Stimulated activated CD4-positive, alpha-beta T cell treated with anti-CD3 and anti-CD28 coated beads, Interleukin-1b, Interleukin-23, amount 100 ng/mL, for 24 hours (primary cell): ENCODE measurements at places on chromosomes 1 and 21.

DNA sequence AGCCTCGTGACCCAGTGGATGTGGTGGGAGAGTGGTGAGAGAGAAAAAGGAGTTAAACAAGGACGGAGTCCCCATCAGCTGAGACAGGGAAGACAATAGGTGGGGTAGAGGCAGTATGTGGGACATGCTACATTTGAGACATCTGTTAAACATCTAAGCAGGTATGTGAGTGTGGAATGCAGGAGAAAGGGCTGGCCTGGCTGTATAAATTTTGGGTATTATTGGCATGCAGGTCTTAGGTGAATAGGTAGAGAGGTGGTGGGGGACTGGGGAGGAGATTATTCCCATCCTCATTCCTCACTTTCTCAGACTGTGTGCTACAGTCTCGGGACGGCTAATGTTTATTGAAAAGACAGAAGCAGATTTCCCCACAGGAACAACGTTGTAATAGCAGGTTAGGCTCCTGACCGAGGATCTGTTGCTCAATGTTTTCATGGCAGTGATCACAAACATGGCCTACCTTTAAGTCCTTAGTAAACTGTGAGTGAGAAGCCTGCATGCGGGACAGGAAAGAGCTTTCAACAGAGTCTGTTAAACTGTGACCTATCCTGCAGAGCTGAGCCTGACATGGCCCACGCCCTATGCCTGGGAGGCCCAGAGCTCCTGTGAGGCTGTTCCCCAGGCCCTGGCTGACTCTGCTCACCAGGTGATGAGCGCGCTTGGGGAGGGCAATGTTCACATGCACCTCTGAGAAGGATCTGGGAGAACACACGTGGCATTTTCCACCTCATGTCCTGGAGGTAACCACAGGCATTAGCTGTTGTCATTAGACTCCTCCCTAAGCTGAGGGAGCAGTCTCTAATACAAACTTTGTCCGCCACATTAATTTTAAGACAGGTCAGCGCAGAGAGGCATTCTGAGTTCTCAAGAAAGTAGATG, 16.5 kb downstream of the VSIG8 start:
- no peak for DNase-seq

GRCh38 chr1:109910123-109910962, at the start of gene CSF1:
Gene CSF1 (plus strand): TSS chr1:109910849. CDS start chr1:109911024, 175 bp downstream.
- DNase-seq = peak; percentile 51

- DNase-seq = no peak
Observed at GRCh38 chr21:37006486-37007291, at the start of gene RIPPLY3. Gene RIPPLY3 (plus strand): TSS chr21:37006702. CDS start chr21:37006773, 71 bp downstream.

GRCh38 chr21:27739187-27739586, 772.3 kb upstream of the ADAMTS5 start:
- DNase-seq = no peak

GRCh38 chr1:20846461-20847374, 59.6 kb upstream of the HP1BP3 start:
- DNase-seq = no peak

DNA sequence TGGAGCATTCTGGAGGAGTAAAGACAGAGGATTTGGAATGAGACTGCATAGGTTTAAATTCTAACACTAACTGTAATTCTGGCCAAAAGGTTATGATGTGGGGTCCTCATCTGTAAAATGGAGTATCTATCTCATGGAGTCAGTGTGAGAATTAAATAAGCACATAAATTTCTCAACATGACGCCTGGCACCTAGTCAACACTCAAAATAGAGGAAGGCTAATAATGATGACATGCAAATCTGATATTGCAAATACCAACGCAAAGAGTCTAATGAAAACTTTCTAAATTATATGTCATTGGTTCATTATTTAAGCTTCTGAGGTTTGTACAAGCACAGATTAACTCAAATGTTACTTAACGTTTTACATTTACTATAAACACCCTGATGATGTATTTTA, 29.6 kb downstream of the APP start:
- no peak for DNase-seq

- DNase-seq = no peak
Observed at GRCh38 chr1:160454371-160455152, 54.2 kb downstream of the VANGL2 start.

- peak; percentile 43 for DNase-seq
Observed at GRCh38 chr1:116826818-116827606, 72.8 kb downstream of the CD2 start.

GRCh38 chr1:212161231-212161781, 123.9 kb upstream of the PPP2R5A start:
- no peak for DNase-seq

- no peak for DNase-seq
Observed at GRCh38 chr21:25638660-25639550, at the start of gene JAM2. Gene JAM2 (plus strand): TSS chr21:25639258. CDS start chr21:25639822, 564 bp downstream.

GRCh38 chr1:20325844-20326420, 35.3 kb downstream of the VWA5B1 start:
- DNase-seq = no peak

- DNase-seq = no peak
Observed at GRCh38 chr1:85421179-85421578, 43.8 kb downstream of the DDAH1 start.

GRCh38 chr1:55927702-55928290, 651.6 kb downstream of the PLPP3 start:
- DNase-seq = no peak

- DNase-seq = no peak
Observed at GRCh38 chr1:40096646-40096976, 441 bp downstream of the PPT1 start.

- DNase-seq = no peak
Observed at GRCh38 chr1:7771823-7772299, 765 bp downstream of the VAMP3 start.

DNA sequence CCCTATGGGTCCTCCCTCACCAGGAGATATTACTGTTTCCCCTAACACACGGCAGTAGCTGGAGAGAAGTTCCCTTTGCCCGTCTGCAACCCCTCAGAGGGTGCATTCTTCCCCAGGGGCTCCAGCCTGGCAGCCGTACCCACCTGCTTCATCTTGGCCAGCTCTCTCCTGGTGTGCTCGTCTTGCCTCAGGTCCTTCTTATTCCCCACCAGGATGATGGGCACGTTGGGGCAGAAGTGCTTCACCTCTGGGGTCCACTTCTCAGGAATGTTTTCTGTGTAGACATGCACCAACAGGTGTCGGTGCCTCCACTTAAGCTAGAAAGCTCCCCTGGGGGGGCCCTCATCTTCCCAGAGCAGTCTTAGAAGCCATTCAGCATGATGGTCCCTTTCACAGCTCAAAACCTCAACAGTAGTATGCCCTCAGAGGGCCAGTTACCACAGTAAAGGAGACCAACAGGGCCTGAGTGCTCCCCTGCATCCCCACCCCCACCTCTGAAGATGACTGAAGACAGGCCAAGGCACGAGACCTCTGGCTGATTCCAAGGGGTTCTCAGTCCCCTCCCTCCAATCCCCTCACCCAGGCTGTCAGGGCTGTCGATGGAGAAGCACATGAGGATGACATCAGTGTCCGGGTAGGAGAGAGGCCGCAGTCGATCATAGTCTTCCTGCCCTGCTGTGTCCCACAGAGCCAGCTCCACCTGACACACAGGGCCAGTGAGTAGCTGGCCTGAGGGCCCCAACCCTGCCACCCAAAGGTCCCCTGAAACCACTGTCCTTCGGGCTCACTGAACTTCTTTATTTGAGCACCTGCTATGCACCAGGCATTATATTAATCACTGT, 4.3 kb downstream of the RHOC start:
- DNase-seq = no peak

- no peak for DNase-seq
Observed at GRCh38 chr1:63643517-63643916, 50.3 kb downstream of the PGM1 start.

GRCh38 chr1:15557594-15557993, 27.3 kb downstream of the AGMAT start:
- no peak for DNase-seq

DNA sequence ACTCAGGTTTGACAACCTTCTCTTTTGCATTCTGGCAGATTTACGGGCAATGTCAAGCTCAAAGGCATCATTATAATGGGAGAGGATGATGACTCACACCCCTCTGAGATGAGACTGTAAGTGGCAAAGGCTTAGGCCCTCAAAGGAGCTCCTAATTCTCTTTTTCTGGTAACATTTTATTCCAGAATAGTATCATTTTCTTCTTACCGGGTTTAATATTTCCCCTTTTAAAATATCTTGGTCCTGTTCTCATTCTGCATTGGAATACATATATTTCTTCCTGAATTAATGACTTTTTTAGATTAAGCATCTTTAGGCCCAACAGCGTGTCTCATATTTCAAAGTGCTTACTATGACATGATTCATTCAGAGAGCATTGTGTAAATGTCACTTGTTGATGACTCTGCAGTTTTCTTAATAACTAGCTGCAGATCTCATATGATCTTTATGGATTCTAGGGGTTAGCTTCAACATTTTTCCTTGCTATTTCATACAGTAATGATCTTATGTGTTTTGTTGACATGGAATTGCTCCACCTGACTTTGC, 1.7 kb downstream of the PITHD1 start:
- DNase-seq = no peak

- DNase-seq = no peak
Observed at GRCh38 chr1:101291562-101292380, 55.0 kb downstream of the S1PR1 start.

- DNase-seq = no peak
Observed at GRCh38 chr1:13956393-13956792, 256.4 kb downstream of the PRDM2 start.

DNA sequence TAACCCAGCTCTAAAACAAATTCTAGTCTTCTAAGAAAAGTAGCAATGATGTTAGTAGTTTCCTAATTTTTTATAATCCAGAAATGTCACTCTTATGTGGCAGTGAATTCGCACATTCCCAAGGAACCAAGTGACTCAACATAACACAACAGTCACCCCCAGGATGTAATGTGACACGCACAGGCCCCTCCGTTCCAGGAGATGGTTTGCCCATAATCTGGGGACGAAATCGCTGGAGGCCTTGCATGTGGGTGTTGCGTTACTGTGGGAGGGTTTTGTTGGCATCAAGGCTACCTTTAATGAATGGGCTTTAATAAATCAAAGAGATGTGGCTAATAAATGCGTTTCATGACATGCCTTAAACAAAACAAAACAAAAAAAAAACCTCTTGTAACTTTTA, 50.9 kb downstream of the EVA1C start:
- no peak for DNase-seq

DNA sequence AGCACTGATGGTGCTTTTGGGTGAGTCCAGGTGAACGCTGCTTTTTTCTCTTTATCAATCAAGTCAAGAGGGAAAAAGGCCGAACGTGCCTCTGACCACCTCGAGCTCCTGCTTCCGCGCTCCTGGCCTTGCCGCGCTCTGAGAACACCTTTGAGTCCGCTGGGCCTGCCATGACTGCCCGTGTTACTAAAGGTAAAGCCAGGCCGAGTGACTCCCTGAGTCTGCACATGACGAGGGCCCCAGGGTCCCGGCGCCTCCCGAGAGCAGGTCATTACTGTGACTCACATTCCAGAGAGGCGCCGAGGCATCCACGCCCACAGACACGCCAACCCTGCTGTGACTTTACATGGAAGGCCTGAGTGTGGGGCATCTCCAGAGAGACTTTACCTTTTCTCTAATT, 11.1 kb downstream of the POFUT2 start:
- no peak for DNase-seq

- no peak for DNase-seq
Observed at GRCh38 chr21:28111151-28111619, 881.5 kb downstream of the LTN1 start.

DNA sequence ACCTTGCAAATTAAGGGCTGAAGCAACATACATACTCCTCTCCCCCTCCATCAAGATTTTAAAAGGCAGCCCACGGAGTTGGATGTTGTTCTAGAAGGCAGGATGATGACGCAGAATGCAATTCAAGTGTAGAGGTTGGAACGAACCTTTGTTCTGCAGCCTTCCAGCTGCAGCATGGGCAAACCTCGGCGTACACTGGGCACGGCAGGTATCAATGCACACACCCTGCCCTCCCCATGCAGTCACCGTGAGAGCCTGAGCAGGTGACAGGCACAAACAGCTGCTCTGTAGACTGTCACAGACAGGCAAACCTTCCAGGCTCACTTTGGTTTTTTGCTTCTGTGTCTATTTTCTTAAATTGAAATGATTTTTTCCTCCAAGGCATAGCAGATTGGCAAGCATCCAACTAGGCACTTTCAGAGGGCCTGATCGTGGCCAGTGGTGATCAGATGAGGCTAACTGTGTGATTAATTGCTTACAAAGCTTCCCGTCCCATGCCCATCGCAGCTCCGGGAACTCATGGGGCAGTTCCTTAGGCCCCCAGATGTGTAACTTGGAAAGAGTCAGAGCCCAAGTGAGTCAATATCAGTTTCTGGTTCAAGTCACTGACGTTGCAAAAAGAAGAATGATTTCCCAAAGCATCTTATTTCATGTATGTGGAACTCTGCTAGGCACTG, 82.3 kb downstream of the ITPKB start:
- no peak for DNase-seq

DNA sequence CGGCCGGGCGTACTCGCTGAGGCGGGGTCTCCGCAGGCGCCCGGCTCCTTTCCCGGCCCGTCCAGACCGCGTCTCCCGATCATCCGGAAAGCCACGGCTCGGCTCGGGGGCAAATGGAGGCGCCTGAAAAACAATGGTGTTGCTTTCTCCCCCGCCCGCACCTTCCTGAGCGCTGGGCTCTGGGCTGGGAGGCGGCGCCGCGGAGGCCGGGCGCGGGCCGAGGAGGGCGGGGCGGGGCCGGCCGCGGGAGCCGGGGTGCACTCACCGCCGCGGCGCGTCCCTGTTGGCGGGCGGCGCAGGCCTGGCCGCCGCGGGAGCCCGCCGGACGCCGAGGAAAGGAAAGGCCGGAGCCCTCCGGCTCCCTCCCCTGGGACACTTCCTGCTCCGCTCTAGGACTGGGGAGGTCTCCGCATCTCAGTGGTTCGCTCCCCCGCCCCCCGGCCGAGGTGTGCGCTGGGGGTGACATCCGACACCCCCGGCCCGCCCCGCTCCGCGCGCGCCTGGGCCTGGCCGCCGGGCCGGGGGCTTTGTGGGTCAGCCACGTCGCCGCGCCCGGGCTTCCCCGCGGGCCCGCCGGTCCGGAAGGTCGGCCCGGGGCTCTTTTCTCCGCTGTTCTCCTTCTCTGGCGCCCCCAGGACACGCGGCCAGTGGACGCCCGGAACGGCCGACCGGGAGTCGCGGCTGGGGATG, at the start of gene ZNF496:
Gene ZNF496, minus strand, starts transcription at position 343 of the 690 bp plus-strand sequence. CDS start 2,289 bp downstream, outside the sequence.
- DNase-seq = peak; percentile 36

DNA sequence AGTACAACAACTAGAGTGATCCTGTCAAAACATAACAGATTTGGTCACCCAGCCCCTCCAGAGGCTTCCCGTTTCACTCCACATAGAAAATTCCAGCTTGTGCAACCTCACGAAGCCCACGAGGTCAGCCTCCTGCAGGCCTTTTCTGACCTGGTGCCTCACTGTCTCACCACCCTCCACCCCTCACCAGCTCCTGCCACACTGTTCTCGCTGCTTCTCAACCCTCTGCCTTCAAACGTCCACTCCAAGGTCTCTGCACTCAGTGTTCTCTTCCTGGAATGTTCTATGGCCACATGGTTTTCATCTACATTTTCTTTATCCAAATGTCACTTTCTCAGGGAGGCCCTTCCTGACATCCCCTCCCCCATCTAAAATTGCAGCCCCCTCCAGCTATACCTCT, 178.9 kb downstream of the DHRS3 start:
- no peak for DNase-seq

- DNase-seq = no peak
Observed at GRCh38 chr1:215551806-215552205, 15.3 kb upstream of the KCTD3 start.
